ENCODE measurements at places on chromosomes 6 and 20.

DNA sequence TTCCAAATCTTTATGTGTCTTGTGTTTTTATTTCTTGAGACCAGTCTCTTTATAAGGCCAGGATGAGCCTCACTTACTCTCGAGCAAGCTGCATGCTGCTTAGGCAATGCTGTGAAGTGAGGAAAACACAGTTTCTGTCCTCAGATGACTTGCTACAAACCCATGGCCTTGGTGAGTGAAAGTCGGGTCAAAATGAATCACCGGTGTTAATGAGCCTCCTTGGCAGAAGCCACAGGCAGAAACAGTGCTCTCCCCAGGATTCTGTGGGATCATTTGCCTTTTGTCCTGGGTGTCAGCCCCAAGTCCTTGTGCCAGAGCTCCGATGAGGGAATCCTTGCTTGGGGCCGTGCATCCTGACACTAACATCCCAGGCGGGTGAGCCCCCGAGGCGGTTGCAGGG, 482.5 kb downstream of the QKI start:
- DNase-seq = peak; percentile 62

GRCh38 chr20:859751-860231, 26.3 kb downstream of the FAM110A start:
- DNase-seq = no peak

- DNase-seq = no peak
Measured at GRCh38 chr20:51680067-51680749, 88.0 kb downstream of the ATP9A start.

DNA sequence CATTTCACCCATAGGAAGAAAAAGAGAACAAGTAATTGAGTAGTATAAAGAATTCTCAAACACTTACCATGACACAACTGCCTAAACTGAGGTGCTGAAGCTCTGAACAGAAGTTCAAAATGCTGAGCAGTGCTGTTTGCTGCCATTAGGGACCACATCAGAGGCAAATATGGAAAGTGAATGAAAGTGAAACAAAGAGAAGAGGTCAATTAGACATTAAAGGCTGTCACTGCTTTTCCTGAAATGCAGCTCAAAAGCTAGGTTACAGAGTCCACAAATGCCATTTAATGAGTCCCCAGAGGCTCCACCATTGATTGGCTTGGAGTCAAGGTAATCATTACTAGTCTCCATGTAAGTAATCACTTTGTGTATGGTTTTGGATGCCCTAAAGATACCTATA, 46.1 kb downstream of the POU3F2 start:
- DNase-seq = no peak

GRCh38 chr6:43776799-43777776, 7.1 kb downstream of the VEGFA start:
- no peak for DNase-seq

- peak; percentile 60 for DNase-seq
Measured at GRCh38 chr6:551405-551804, 105.5 kb downstream of the HUS1B start.

GRCh38 chr20:17673084-17673483, 9.0 kb downstream of the RRBP1 start:
- DNase-seq = no peak

- DNase-seq = peak; percentile 33
Measured at GRCh38 chr20:33370291-33370690, 31.0 kb downstream of the CDK5RAP1 start.

DNA sequence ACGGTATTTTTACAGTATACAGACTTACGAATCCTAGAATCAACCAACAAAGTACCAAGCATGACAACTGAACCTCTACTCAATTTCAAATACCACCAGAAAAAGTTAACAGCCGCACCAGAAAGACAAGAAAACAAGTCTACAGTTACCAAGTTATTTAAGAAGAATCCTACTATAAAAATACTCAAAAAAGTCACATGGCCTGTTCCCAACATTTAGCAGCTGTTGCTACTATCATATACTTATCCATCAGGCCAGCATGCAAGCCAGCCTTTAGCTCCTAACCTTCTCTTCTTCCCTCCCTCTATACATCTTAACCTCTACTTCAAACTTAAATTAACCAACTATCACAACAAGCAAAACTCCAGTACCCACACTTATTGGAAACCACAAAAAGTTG, 1.9 kb downstream of the SYNCRIP start:
- peak; percentile 9 for DNase-seq

DNA sequence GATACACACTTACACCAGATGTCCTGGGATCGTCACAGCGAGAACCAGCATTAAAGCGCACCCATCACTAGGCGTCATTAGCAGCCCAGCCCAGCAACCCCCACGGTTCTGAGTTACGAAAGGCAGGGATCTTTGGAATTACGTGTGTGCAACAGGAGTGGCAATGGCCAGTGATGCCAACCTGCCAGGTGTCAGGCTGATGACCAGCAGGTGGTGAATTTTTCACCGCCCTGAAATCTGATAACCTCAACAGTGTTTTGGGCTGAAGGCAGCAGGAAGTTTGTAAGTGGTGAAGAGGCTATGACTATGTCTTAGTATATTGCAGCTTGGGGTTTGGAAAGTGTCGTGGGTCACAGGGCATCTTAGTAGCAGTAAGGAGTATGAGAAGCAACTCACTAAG, 166.1 kb downstream of the TMEM242 start:
- DNase-seq = no peak

GRCh38 chr6:154429711-154430110, 73.1 kb upstream of the IPCEF1 start:
- no peak for DNase-seq

DNA sequence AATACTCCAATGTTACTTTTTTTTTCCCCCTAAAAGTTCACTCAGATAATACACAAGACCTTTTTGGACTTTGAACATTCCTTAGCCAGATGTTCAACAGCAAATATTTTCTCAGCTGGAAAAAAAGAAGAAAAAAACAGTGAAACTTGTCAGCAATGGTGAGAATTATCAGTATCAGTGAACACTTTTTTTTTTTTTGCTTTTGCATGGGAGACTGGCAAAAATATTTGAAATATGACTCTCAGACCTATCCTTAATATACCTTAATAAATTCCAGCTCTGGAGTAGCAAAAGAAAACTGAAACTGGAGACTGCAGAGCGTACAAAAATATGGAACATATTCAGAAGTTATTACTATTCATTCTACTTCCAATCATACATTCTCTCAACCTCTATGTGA, 92.3 kb downstream of the RFPL4B start:
- DNase-seq = peak; percentile 31
